Effector memory CD8-positive, alpha-beta T cell (primary cell): ENCODE measurements at places on chromosomes 2 and 18.
A peak's percentile ranks its signal among the peaks of the same experiment; 100 is the strongest.

GRCh38 chr2:168086851-168087250 is 160.5 kb downstream of the STK39 start:
- DNase-seq, result no peak

GRCh38 chr2:19706332-19706731 is 195.5 kb downstream of the TTC32 start:
- no peak for DNase-seq

GRCh38 chr2:150023663-150024062 is 436.1 kb upstream of the MMADHC start:
- DNase-seq, result no peak

DNA sequence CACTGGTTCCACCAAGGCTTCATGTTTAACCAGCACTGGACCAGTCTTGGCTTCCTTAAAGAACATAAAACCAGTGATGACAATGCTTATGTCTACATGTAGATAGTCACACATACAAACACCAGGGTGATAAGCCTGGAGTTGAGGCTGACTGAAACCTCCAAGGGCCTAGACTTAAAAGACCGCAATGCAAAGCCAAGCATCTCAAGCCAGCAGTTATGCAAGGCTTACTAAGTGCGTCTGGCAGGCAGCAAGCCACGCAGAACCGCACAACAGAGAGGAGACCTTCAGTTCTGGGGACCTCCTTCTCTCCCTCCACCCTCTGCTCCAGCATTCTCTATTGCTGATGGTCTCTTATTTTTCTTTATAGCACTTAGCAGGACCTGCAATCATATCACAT is 63.2 kb upstream of the ACAA2 start:
- DNase-seq, result no peak

DNA sequence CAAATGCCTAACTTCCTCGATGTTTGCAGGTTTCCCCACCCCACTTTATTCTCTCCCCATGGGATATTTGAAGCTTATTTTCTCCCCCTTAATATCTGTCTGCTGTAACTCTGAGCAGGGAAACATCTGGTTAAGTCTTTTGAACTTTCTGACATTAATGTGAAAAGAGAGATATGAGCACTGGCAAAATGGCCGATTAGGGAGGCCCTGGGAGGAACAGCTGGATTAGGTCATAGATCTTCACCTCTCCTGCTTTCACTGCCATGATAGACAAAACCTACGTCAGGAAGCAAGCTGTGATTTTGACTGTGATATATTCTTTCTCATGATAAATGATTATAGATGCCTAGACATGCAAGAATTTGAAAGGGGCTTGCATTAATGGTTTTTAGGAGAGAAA is 43.6 kb downstream of the LYPD6B start:
- DNase-seq, result no peak

DNA sequence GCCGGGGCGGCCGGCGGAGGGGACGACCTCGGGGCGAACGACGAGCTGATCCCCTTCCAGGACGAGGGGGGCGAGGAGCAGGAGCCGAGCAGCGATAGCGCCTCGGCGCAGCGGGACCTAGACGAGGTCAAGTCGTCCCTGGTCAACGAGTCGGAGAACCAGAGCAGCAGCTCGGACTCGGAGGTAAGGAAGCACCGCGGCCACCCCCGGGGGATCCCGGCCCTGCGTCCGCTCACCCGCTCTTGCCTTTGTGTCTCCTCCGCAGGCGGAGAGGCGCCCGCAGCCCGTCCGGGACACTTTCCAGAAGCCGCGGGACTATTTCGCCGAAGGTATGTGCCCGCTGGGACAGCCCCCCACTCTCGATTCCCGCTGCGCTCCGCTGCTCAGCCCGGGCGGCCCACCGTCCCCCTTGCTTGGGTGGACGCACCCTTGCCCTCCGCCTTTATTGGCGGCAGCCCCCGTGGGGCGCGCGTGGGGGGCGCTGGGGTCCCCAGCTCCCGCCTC is 611 bp downstream of the TCF7L1 start:
- DNase-seq, result no peak

GRCh38 chr2:118987886-118988285 is 45.9 kb downstream of the MARCO start:
- no peak for DNase-seq

GRCh38 chr2:43958397-43959275 is 37.2 kb downstream of the LRPPRC start:
- DNase-seq, result no peak

DNA sequence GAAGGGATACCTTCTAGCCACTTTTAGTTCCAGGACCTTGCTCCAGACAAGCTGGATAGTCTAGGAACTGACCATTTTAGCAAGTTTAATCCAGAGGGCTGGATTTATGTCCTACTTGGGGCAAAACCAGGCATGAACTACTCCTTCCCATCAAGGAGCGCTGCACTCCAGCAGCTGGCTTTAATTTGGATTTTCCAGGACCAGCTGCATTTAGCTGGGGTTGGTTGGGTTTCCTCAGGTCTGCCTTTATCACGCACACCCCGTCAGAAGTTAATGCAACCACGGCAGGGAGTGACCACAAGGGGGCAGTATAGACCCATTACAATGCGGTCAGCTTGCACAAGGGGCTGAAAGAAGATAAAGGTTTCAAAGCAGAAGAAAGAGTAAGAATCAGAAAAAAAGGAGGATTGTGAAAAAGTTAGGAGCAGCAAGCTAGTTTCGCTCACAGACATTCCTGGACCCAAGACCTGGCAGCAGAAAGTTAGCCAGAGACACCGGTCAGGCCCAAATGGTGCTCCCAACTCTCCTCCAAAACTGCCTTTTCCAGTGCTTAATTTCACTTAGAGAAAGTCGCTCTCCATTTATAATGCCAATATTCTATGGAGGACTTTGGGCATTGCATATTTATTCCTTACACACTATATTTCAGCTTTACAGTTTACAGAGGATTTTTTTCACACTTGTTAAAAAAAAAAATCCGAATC is 40.1 kb downstream of the SLC4A1AP start:
- DNase-seq, result peak; percentile 81

DNA sequence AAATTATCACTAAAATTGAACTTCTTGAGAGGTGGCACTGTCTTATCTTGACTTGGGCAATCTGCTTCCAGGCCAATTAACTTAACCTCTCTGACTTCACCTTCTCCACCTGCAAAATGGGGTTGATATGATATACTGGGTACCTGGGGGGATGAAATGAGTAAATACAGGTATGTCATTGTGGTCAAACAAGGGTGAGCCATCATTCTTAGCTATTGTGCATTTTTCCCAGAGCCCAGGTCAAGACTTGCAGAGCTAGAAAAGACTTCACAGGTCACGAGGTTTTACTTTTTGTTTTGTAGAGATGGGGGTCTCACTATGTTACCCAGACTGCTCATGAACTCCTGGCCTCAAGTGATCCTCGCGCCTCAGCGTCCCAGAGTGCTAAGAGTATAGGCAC is 145.0 kb downstream of the PRKCE start:
- no peak for DNase-seq

DNA sequence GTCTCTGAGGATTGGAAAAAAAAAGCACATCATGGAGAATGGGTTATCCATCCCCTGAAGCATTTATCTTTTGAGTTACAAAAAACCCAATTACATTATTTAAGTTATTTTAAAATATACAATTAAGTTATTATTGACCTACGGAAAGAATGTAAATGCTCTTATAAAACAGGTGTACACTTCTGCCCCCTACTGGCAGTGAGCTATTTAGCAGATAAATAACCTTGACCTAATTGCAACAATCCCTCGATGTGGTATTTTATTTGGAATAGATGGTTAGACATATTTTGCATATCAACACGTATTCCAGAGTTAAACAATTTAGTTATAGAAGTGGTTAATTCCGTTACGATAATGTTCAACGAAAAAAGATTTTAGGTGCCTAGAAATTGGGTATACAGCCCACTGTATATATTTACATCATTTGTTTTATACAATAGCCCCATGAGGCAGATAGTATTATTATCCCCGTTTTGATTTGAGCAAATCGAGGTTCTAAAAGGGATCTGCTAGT is 9.1 kb upstream of the DAW1 start:
- peak; percentile 36 for DNase-seq

- DNase-seq, result no peak
Observed at GRCh38 chr2:94763318-94763717, 107.9 kb upstream of the TEKT4 start.

DNA sequence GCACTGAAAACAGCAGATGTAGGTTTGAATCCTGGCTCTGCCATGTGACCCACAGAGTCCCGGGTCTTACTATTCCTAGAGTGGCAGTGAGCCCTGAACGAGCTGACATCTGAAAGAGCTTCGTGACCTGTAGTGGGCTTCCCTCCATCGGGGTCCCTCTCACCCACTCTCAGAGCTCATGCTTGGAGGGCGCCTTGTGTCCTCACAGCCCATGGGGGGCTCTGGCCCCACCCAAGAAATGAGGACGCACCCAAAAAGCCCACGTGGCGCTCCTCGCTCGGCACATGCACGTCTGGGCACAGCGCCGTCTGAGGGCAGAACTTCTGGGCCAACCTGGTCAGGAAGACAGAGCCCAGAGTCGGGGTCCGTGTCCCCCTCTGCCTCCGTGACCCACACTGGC is 23.7 kb downstream of the LBH start:
- DNase-seq, result no peak

GRCh38 chr18:63084219-63084618 is 235.3 kb downstream of the BCL2 start:
- DNase-seq, result no peak

- no peak for DNase-seq
Observed at GRCh38 chr2:3626118-3626811, 31.4 kb downstream of the COLEC11 start.

DNA sequence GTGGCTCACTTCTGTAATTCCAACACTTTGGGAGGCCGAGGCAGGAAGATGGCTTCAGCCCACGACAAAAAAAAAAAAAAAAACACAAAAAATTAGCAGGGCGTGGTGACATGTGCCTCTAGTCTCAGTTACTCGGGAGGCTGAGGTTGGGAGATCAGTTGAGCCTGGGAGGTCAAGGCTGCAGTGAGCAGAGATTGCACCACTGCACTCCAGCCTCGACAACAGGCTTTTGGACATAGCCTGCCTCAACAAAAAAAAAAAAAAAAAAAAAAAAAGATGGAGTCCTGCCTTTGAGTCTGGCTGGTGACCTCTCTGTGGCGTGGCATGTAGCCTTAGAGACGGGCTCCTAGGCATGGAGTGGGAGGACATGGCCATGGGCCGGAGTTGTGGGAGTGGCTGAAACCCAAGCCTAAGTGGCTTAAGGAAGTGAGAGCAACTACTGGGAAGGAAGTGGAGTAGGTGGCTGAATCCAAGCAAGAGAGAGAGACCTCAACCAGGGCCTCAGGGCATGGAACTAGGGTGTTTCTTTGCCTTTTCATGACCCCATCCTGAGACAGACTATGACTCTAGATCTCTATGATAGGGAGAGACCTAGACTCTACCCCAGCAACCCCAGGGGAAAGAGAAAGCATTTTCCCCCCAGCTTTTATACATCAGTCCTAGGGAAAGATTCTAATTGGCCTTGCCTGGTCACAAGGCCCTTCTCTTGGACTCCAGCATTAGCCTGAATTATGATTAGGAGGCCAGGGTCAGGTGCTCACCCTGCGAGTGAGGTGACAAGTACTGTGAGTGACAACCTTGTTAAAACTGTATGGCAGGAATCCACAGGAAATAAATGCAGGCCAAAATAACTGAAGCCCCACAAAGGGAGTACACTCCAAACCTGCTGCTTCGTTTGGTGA is 34.2 kb downstream of the NPAS2 start:
- DNase-seq, result no peak

DNA sequence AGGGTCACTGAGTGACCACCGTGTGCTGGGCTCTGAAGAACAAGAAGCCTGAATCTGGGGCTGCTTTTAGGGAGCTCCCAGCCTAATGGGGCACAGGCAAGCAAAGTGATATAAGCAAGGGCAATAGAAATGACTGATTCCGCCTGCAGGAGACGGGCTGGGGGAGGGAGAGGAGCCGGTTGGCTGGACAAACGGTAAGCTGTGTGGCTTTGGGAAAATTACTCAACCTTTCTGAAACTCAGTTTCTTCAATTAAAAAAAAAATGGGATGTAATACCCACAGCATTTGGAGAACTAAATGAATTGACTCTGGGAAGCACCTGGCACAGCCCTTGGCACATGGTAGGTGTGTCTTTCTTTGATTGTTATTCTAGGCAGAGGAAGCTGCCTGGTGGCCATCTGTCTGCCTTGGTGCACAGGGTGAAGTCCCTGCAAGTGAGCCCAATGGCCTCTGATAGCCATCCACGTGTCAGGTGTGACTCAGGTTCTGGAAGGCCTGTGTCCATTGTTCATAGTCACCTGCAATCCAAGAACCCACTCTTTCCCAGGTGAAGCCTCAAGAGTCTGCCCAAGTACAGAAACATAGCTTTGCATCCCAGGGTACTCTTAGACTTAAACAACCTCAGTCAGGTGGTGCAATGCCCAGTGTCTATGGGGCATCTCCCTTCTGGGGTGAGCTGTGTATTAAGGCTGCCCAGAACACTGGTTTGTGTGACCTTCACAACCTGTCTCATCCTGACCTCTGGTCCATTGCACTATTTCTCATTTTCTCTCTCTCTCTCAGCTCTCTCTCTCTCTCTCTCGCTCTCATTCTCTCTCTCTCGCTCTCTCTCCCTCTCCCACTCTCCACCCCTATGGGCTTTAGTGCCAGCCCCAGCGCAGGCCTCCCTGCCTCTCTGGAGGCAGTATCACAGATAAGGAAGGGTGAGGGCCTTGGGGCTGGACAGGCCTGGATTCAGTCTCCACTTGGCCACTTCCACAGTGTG is 30.0 kb upstream of the NTSR2 start:
- no peak for DNase-seq

GRCh38 chr2:226649871-226650660 is 149.6 kb downstream of the IRS1 start:
- peak; percentile 0 for DNase-seq

DNA sequence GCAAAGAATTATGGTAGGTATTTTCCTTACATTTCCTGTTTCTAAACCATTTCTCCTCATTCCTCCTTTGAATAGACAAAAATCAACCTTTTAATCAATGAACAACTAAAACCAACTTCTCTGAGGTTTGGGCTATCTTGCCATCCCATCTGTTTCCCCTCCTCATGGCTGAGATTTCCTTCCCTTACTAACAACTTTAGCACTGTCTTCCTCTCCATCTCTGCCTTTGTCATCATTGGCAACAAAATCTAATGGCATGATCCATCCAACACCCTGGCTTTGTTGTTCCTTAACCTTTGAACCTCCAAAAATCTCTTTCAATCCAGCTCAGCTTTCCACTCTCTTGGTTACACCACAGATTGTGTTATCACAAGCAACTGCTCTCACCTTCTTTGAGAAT is 95.3 kb upstream of the FAM136A start:
- no peak for DNase-seq

DNA sequence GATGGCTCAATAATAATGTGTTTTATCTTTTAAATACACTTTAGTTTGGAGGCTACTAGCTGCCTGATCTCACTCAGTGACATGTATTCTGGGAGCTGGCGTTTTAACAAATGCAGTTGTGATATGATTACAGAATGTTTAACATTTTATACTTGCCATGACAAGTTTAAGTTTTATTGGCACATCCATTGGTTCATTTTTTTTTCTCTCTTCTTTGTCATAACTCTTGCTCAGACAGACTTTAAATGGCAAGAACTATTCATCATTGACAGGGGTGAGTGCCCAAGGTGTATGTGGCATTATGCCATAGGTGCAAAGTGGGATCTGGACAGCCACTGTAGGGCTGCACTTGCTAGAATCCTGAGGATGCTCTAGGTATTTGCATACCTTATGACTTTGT is 72.1 kb upstream of the MYL1 start:
- DNase-seq, result no peak

- no peak for DNase-seq
Observed at GRCh38 chr2:120253021-120253882, 600 bp downstream of the RALB start.

- DNase-seq, result no peak
Observed at GRCh38 chr2:26438526-26438925, 36.8 kb downstream of the DRC1 start.
